Choroid plexus epithelial cell (primary cell): ENCODE measurements at places on chromosomes 2 and 18.
A peak's percentile ranks its signal among the peaks of the same experiment; 100 is the strongest.

GRCh38 chr18:63831080-63831788 is 56.0 kb downstream of the SERPINB7 start:
- DNase-seq = peak; percentile 66

GRCh38 chr2:215397632-215398341 is 38.1 kb downstream of the FN1 start:
- DNase-seq = peak; percentile 72

DNA sequence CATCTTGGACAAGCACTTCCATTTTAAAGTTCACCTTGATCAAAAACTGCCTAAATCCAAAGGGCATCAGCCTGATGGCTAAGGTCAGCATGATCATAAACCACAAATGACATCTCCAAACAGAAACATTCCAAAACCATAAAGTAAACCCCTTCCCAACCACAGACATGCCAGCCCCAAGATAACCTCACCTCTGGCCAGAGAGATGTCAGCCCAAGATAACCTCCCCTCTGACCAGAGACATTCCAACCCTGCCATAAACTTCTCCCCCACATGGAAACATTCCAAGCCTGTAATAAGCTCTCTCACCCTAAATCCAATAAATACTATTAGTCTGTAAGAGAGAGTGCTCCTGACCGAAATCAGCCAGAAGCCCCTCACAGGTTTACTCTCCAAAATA is 18.6 kb upstream of the MARCO start:
- no peak for DNase-seq

- DNase-seq = peak; percentile 46
Measured at GRCh38 chr2:162282765-162283425, 35.6 kb downstream of the IFIH1 start.

DNA sequence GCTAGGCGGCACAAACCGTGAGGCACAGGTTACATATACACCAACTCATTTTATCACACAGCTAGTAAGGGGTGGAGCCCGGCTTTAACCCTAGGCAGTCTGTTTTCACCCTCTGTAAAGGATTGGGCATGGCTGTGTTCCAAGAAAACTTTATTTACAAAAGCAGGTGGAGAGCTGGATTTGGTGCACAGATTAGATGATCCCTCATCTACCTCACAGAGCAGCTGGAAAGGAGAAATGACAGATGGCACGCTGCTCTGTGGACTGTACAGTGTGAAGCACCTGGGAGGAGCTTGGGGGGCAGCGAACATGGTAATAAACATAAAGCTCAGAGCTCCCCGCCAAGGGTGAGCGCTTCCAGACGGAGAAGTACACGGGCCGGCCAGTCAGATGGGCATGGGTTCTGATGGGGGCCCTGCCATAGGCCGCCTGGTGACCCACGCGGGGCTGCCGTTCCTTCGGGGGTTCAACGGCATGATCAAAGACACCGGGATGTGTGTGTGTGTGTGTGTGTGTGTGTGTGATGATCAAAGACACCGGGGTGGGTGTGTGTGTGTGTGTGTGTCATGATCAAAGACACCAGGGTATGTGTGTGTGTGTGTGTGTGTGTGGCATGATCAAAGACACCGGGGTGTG is 862 bp upstream of the TMEM177 start:
- DNase-seq = no peak

GRCh38 chr18:44594799-44595467 is 85.8 kb upstream of the SETBP1 start:
- DNase-seq = peak; percentile 76

GRCh38 chr2:178976351-178976750 is 73.6 kb downstream of the CCDC141 start:
- no peak for DNase-seq

GRCh38 chr2:42754776-42755140 is 9.2 kb downstream of the OXER1 start:
- no peak for DNase-seq

DNA sequence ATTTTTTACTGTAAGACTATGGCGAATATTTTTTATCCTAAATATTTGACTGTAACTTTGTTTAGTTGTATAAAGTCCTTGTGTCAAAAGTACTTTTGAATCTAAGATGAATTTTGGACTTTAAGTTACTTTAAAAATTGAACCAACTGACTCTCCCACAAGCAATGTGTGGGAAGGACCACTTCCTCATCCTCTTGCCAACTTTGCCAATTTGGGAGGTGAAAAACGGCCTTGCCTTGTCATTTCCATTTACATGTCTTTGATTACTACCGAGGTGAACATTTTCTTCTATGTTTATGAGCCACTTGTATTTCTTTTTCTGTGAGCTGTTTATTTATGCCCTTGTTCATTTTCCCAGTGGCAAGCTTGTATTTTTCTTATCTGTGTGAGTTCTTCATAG is 12.8 kb upstream of the MSGN1 start:
- no peak for DNase-seq

- DNase-seq = peak; percentile 76
Measured at GRCh38 chr18:62812242-62812641, 96.9 kb downstream of the PHLPP1 start.

GRCh38 chr2:235286622-235287374 is 207.0 kb upstream of the AGAP1 start:
- peak; percentile 55 for DNase-seq

DNA sequence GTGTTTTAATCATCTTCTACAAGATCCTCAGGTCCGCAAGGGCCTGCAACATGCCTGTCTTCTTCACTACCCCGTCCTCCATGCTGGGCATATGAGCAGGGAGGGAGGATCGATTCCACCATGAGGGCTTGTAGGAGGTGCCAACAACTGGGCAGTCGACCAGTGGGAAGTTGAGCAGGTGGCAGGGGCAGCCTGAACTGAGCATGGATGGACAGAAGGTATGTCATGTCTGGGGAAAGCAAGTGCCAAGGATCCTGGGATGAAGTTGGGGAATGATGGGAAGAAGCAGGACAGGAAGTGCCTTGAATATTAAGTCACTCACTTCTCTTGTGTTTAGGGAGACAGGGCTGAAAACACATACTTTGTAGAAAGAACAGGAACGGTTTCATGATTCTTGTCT is 44.7 kb downstream of the CTIF start:
- DNase-seq = no peak

DNA sequence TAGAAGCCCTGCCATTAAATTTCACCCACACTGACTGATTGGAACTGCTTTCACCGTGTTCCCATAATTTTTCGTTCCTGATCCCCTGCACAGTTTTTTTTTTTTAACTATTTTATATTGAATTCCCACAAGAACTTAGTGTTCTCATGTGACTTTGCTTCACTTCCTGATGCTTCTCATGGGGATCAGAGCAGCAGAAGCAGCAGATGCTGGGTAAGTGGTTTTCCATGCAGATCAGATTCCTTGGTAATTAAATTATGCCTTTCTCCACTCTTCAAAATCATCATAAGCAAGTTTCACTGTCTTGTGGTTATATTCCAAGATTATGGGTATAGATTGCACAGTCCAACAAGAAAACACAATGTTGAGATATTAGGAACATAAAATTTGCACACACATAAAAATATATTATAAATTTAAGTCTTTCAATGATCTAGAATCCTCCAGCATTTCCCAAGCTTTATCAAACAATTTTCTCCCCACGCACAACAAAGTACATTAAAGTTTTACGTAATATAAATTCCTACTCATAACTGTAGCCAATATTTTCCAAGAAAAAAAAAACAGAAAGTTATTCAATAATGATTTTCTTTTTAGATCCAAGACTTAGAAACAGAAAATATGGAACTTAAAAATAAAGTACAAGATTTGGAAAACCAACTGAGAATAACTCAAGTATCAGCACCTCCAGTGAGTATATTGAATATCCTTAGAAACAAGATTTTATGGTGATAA is 277.9 kb downstream of the GULP1 start:
- no peak for DNase-seq

DNA sequence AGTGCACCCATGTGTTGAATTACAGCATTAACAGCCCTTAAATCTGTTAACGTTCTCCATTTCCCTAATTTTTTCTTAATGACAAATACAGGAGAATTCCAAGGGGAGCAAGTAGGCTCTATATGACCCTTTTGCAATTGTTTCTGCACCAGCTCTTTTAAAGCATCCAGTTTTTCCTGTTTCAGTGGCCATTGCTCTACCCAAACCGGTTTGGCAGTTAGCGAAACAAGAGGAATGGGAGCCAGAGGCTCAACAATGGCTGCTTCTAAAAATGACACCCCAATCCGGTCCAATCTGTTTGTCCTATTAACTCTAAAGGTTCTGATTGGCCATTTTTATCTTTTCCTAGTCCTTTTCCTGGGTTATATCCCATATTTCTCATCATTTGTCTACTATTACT is 15.1 kb upstream of the SUCLG1 start:
- DNase-seq = no peak

- no peak for DNase-seq
Measured at GRCh38 chr18:36406805-36407204, 109.3 kb downstream of the FHOD3 start.

DNA sequence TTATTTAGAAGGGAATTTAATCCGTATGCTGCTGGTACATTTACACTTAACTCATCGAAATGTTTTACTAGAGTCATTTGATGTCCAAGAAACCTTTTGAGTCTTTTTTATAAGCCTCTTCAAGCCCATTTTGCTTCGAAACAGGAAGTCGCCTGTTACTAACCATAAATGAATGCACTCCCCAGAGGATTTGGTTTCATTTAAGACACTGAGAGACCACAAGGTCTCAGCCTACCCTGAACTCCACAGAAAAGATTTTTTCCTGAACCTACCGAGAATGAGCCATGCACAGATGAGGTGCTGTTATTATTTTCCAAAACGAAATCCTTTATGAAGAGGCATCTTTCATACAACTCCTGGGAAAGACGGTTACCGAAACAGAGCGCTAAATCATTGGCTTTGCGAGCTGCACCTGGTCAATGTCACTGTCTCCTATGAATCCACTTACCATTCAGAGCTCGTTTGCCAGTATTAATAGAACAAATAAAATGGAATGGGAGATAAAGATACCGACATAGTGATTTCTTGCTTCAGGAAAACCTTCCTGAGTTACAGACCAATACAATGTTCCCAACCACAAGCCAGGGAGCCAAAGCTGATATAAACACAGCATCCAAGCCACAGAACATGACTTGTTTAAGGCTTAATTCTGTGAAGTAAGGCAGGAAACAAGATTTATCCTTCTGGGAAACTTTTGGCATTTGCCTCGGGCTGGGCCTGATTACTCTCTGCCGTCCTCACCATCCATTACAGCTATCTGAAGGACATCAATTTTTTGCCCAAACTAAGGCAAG is 382.1 kb downstream of the OSR1 start:
- DNase-seq = peak; percentile 93

- no peak for DNase-seq
Measured at GRCh38 chr2:71575966-71576365, 122.6 kb downstream of the DYSF start.

- no peak for DNase-seq
Measured at GRCh38 chr18:13441736-13442135, 223.2 kb downstream of the LDLRAD4 start.

- DNase-seq = no peak
Measured at GRCh38 chr2:230958820-230959756, 34.0 kb upstream of the GPR55 start.

DNA sequence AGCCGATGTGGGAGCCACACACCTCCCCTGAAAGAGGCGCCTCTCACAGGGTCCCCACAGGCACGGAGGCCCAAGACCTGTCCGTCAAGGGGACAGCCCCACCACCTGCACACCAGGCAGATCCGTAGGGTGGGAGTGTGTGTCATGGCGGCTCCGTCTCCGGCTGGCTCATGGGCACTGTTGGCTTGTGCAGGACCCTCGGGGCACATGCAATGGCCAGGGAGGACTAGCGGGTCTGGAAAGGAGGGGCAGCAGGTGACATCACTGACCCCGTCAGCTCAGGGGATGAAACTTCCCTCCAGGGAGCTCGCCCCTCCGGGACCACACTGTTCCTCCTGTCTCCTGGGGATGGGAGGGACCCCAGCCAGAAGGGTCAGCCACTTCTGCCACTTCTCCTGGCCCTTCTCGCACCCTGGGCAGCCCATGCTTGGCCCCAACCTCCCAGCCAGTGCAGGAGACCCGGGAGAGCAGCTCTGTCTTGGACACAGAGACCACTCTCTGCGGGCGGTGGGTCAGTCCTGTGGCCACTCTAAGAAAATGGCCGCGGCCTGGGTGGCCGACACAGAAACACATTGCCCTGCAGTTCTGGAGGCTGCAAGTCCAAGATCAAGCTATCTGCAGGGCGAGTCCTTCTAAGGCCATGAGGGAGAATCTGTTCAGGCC is 75.1 kb upstream of the TWIST2 start:
- no peak for DNase-seq

- no peak for DNase-seq
Measured at GRCh38 chr2:230643576-230644291, 68.9 kb upstream of the CAB39 start.

GRCh38 chr2:239252801-239253200 is 148.0 kb downstream of the HDAC4 start:
- no peak for DNase-seq

- DNase-seq = no peak
Measured at GRCh38 chr2:467892-468647, 180.2 kb upstream of the ALKAL2 start.

GRCh38 chr2:200345975-200346374 is 39.5 kb downstream of the SPATS2L start:
- no peak for DNase-seq

GRCh38 chr2:182904844-182905243 is 38.4 kb upstream of the FRZB start:
- DNase-seq = no peak

DNA sequence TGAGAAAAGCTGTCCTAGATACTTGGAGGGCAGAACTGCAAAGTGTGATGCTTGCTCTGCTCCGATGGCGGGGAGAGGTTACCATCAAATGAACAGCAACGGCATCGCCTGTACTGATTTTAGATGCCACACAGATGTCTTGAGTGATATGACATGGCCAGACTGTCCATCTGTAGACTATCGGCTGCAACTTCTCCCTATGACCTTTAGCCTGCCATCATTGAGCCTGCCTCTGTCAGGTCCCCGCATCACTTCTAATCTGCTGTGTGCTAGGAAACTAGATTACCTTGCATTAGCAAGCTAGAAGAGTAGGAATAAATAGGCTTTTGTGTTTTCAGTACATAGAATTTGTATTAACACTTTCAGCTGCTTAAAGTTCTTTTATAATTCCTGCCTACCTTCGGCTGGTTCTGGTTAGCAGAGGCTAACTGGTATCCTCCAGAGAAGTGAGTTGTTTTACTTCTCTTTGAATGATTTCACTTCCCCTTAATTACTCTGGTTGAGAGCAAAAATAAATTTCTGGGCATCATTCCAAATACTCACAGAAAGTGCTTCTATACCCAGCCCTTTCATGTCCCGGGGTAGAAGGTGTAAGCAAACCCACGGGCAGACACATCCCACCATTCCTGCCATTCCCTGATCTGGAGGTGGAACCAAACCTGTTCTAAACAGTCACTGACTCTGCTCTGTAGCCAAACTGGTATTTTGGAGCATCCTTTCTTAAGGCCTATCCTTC is 24.0 kb downstream of the GAREM2 start:
- peak; percentile 8 for DNase-seq
